ENCODE measurements at places on chromosomes 1 and 21. TPM values are rescaled to one million over a fixed set of nuclear protein-coding genes. Genes with fewer than 3 reads are reported as not detected.

Gene LRRC39
- total RNA-seq, result 0.49 TPM

Gene TMEM81
- total RNA-seq, result 2.3 TPM

Gene FCER1G
- total RNA-seq, result 27.1 TPM

Gene CXADR
- total RNA-seq, result 85.9 TPM

Gene SLAMF9
- not detected for total RNA-seq

GRCh38 chr1:158126425-158126824 lies 54.3 kb upstream of the CD1D start:
- no peak for DNase-seq

DNA sequence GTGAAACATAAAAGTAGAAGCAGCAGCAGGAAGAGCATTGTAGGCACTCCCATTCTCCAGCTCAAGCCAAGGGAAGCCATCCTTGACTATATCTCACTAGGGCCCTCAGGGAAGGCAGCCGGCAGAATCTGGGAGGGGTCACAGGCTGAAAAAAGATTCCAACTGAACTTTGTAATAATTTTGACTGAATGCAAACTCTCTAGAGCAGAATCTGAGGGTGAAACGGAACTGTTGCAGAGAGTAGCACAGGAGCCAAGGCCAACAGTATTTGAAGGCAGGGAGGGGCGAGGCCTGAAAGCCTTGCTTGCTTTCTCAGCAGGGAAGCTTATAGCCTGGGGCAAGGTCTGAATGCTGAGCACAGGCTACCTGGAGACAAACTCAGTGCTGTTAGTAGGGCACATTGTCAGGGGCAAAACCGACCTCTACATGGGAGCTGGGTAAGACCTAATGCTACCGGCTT lies 180.6 kb downstream of the COL24A1 start:
- no peak for DNase-seq
